ENCODE measurements at places on chromosomes 5 and 9. TPM values are rescaled to one million over a fixed set of nuclear protein-coding genes. Genes with fewer than 3 reads are reported as not detected.

FCN2 gene
- not detected for total RNA-seq

CD14 gene
- 0.48 TPM for total RNA-seq

DNA sequence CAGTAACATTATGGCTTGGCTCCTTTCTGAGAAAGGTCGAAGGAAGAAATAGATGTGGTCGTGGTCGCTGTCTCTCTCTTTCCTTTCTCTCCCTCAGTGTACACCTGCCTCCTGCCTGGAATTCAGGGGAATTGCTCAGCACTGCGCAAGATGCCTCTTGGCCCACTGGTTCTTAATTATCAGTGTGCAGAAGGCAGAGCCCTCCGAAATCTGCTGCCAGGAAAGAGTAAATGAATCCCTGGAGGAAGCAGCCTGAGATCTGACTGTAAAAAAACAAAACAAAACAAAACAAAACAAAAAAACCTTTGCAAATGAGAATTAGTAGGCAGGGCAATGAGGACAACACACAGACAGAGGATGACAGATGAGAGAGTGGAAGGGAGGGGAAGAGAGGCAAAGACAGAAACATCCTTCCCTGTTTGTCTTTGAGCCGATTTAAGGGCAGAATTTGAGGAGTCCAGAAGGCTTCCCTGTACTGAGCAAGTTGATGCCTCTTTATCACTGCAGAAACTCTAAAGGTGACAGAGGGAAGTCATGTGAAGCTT lies 113.8 kb upstream of the PUM3 start:
- DNase-seq, result no peak

DNA sequence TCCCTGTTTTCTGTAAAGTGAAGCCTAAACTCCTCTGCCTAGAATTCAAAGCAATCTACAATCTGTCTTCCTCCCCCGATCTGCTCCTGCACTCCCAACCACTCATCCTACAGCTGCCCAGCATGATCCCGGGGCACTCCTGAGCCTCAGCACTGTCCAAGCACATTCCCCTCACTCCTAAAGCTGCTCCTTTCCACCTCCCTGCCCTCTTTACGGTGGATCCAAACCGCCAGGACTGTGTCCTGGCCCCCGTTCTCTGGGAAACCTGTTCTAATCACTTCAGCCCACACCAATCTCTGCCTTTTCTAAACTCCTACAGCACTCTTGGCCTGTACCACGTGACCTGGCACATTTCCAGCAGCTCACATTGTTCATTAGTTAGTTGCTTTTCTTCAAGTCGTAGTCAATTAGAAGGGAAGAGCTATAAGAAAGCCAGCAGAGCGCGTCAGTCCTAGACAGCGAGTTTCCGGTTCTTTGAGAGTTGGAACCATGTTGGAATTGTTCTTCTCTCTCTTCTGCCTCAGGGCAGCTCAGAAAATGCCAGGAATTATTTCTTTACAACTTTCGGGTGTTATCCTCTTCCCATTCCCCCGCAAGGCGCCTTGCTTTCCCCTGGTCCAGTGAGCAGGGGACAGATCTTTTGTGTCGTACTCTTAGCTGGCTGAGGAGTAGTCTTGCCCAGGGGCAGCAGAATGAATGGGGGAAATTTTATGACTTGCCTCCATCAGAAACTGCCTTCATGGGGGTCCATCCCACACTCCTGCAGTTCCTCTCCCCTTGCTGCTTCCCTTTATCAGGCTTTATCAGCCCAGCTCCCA lies 60.7 kb downstream of the NRG2 start:
- no peak for DNase-seq

DNA sequence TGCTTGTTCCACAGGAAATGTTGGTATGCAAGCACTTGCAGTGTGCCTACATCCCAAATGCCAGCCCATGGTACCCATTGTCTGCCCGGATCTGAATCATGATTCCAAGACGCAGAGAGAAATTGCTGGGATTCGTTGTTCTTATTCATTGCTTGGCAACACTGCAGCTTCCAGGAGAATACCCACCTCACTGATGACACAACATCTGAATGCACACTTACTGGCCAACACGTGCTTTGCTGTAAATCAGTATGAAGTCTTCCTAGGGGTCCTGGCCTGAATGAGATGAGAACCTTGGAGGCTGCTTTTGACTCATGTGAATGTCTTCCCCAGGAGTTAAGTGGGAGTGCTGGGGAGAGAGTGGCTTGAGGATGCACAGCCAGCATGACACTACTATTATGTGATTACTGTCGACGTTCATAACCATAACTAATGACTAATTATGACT lies 11.6 kb downstream of the SRD5A1 start:
- no peak for DNase-seq

DNA sequence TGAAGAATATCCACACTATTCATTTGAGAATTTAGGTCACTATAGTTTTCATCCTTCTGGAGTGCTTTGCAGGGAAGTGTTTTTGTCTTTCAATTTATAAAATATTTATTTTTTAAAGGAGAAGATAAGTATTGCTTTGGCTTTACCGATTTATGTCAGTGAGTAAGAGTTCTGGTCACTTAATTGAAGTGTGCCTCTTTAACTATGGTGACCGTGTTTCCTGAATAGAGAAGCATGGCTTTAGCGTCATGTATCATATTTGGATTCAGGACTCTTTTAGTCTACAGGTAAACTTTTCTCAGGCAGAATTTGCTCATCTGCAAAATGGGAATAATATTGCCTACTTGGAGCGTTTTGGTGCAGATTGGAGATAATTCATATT lies 902 bp downstream of the BDP1 start:
- DNase-seq, result no peak

Data from H1 (cell line).